GM12878 (cell line): ENCODE measurements at places on chromosomes 6 and 20. TPM values are rescaled to one million over a fixed set of nuclear protein-coding genes. Genes with fewer than 3 reads are reported as not detected.

DNA sequence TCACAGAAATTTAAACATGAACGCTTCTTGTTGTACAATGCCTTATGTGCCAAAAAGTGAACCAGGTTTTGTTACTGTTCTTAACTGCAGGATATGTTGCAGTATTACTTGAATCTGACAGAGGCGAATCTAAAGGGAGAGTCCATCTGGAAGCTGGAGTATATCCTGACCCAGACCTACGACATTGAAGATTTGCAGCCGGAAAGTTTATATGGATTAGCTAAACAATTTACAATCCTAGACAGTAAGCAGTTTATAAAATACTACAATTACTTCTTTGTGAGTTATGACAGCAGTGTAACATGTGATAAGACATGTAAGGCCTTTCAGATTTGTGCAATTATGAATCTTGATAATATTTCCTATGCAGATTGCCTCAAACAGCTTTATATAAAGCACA lies 19.9 kb downstream of the SMPDL3A start:
- no peak overlapping the region for H3K4me3 ChIP-seq
- no peaks in the 10 kb centered on the region for H3K36me3 ChIP-seq
- no peak for DNase-seq
- no peak overlapping the region for H3K27ac ChIP-seq

- no peak overlapping the region for H3K27ac ChIP-seq
- no peaks in the 10 kb centered on the region for H3K4me1 ChIP-seq
- DNase-seq, result no peak
Measured at GRCh38 chr6:53960311-53960710, 150.9 kb upstream of the MLIP start.

- DNase-seq, result no peak
- no peak overlapping the region for H3K4me3 ChIP-seq
- no peak overlapping the region for H3K27ac ChIP-seq
- no peaks in the 10 kb centered on the region for H3K36me3 ChIP-seq
Measured at GRCh38 chr6:13725052-13725451, 13.4 kb upstream of the RANBP9 start.

DNA sequence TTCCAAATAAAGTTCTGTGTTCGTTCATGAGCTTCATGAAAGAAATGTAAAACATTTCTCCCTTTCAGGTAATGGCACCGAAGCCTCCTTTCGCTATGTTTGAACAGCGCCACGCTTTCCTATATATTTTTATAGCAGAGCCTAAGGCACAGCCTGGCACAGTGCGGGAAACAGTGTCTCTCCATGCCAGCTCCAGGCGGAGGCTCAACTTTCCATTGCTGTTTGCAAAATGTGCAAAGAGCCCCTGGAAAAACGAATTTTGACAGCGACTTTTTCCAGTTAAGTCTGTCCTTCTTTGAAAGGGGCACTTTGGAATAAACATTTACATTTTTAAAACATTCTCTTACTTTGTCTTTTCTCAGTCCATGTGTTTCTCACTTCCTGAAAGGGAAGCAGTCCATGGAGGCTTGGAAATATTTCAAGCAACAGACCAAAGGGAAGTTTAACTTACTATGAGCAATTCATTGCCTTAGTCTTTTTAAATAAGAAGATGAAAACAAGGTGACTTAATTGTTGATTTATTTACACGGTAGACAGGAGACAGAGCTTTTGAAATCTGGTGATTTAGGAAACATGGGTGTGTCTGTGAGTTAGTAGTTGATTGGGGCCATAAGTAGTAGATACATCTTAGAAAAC lies 769 bp downstream of the CCN6 start:
- H3K36me3 ChIP-seq, result no peaks in the 10 kb centered on the region
- H3K27ac ChIP-seq, result no peak overlapping the region
- no peaks in the 10 kb centered on the region for H3K27me3 ChIP-seq
- no peaks in the 10 kb centered on the region for H3K4me1 ChIP-seq

- no peaks in the 10 kb centered on the region for H3K36me3 ChIP-seq
- no peak overlapping the region for H3K4me3 ChIP-seq
- H3K4me1 ChIP-seq, result no peaks in the 10 kb centered on the region
Measured at GRCh38 chr6:26351544-26351953, 13.4 kb upstream of the BTN3A2 start.

- no peak for DNase-seq
- peaks cover 10% of the 10 kb centered on the region for H3K4me1 ChIP-seq
- peak overlapping the region; percentile 10; the same call in 1 of the 2 replicates for H3K27ac ChIP-seq
- no peaks in the 10 kb centered on the region for H3K27me3 ChIP-seq
- H3K36me3 ChIP-seq, result no peaks in the 10 kb centered on the region
Measured at GRCh38 chr6:119340796-119341487, 8.6 kb downstream of the MAN1A1 start.

GRCh38 chr6:83476971-83477370 lies 35.4 kb upstream of the PRSS35 start:
- H3K4me1 ChIP-seq, result no peaks in the 10 kb centered on the region
- H3K4me3 ChIP-seq, result no peak overlapping the region
- H3K27ac ChIP-seq, result no peak overlapping the region
- no peak for DNase-seq
- no peaks in the 10 kb centered on the region for H3K36me3 ChIP-seq
- H3K27me3 ChIP-seq, result no peaks in the 10 kb centered on the region

The NR2E1 gene
- total RNA-seq, result not detected in 2 replicates

DNA sequence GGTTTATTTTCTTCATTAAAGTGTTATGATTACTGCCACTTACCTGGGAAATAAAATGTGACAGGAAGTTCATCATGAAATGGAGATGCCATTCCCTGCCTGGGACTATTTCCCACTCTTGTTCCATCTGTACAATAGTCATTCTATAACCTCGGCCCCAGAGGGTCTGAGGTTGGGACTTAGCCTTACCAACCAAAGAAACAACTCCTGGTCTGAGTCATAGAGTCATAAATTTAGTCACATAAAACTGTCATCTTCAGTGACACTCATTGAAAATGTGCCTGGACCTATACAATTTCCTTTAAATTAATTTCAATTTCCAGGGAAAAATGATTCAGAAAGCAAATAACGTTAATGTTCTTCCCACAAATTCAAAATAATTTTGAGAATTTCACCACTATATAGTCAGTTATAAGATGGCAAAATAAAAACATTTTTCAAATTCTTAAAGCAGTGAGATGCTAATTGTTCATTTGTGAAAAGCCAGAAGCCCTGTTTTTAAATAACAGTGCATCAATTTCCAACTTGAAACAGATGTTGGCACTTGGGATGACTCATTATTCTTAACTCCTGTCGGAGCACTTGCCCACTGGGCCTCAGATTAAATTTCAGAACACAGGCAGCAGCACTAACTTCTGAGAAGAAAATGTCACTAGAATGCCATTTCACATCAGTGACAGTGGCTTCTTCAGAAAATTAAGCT lies 201.2 kb upstream of the SMLR1 start:
- H3K27ac ChIP-seq, result no peak overlapping the region; the same call in 1 of the 2 replicates
- H3K27me3 ChIP-seq, result no peaks in the 10 kb centered on the region
- H3K36me3 ChIP-seq, result no peaks in the 10 kb centered on the region
- H3K4me3 ChIP-seq, result no peak overlapping the region

The CCN6 gene
- total RNA-seq, result not detected in 2 replicates
